ENCODE measurements at places on chromosomes 6 and 20.

GRCh38 chr6:167856999-167857660 is 30.4 kb downstream of the AFDN start:
- DNase-seq, result no peak

GRCh38 chr6:111781041-111781708 is 92.1 kb downstream of the FYN start:
- no peak for DNase-seq

- DNase-seq, result no peak
These were observed 10.3 kb downstream of the MKKS start for GRCh38 chr20:10423735-10424134.

DNA sequence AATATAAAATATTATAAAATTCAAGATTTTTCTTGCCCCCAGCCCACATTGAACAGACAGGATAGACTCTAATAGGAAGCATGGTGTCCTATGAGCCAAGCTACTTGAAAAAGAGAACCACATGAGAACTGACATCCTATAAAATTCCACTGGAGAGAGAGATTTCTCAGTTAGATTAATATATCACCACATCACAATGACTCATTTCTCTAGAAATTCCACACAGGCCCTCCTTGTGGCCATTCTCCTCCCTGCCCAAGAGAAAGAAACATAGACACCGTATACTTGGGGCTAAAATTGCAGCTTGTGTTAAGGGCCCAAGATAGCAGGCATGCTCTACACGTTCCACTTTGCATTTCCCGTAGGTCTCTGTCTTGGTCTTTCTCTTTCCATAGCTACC is 481.4 kb downstream of the PTPRT start:
- DNase-seq, result no peak

DNA sequence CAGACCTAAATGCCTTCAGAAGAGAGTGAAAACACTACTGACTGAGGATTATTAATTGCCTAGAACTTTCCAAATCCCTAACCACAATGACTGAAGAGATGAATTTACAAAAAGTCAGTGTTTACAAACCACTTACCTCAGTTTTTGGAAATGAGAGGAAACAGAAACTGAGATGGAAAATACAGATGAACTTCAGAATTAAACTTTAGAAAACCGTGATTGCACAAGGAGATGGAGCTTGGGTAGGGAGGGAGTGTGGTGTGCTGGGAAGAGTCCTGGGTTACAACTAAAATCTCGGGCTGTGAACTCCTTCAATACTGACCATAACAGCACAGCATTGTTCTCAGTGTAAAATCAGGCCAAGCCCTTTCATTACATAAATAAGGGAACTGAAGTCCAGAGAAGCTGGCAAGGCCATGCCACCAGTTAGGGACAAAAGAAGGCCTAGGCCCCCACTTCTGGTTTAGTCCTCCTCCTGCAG is 4.0 kb downstream of the ELMO2 start:
- DNase-seq, result no peak

All from activated CD8-positive, alpha-beta memory T cell treated with anti-CD3 and anti-CD28 coated beads for 1 hour (primary cell).